ENCODE measurements at places on chromosomes 6 and 20. TPM values are rescaled to one million over a fixed set of nuclear protein-coding genes. Genes with fewer than 3 reads are reported as not detected.

Gene MATN4
- 0.13 TPM for total RNA-seq

Gene CCDC170
- total RNA-seq = not detected

Gene MOG
- not detected for total RNA-seq

Gene POM121L2
- not detected for total RNA-seq

Gene HSP90AB1
- total RNA-seq = 3,088 TPM

Gene PI3
- not detected for total RNA-seq

Gene SLC24A3
- total RNA-seq = 0.10 TPM

Gene PRR18
- total RNA-seq = not detected

Gene ADGRF4
- total RNA-seq = not detected

Gene BPI
- not detected for total RNA-seq

Gene ADA
- total RNA-seq = 12.5 TPM

Gene RFX6
- total RNA-seq = not detected

Gene SLC22A1
- 7.0 TPM for total RNA-seq

Gene SCRT2
- total RNA-seq = not detected

Gene SRXN1
- 39.8 TPM for total RNA-seq

Gene TRIM10
- total RNA-seq = not detected

Gene PNLDC1
- 0.30 TPM for total RNA-seq

Gene CRIP3
- not detected for total RNA-seq

Gene SMOC2
- 0.10 TPM for total RNA-seq

Gene SGK1
- 26.4 TPM for total RNA-seq

Gene SLC13A3
- total RNA-seq = 0.13 TPM

Gene TBC1D32
- total RNA-seq = 3.2 TPM

Gene GPRC6A
- not detected for total RNA-seq

Gene NKX2-2
- not detected for total RNA-seq

Gene WFDC10B
- not detected for total RNA-seq

Gene GRM1
- not detected for total RNA-seq

Gene WFDC12
- not detected for total RNA-seq

Gene MUC21
- total RNA-seq = not detected

Gene OR12D1
- not detected for total RNA-seq

Gene ASIP
- not detected for total RNA-seq

Gene SLC32A1
- not detected for total RNA-seq

Gene PTK7
- total RNA-seq = 1.3 TPM

Gene DEFB112
- not detected for total RNA-seq

Gene VAPB
- total RNA-seq = 35.9 TPM

Data from activated T-cell treated with anti-CD3 and anti-CD28 coated beads, Interleukin-2, amount 50 U/mL, for 4 hours (primary cell).